CD4-positive, alpha-beta T cell treated with Interleukin-17A for 1 hour (primary cell): ENCODE measurements at places on chromosomes 6 and 20.

DNA sequence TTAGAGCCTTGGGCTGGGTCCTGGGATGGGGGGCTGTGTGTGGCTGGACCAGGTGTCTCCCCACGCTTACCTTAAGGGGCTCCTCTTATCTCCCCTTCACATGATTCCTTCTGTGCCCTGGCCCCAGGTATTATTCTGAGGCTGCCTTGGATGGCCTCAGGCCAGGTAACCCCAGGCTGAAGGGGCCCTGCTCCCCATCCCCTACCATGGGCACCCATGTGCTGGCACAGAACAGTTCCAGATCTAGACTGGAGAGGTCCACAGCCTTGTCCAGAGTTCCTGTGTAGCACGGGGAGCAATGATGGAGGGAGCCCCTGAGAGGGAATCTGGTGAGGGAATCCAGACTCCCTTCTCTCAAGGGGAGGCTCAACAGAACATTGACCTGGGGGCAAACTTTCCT, 32.1 kb downstream of the MOCS1 start:
- DNase-seq: no peak

DNA sequence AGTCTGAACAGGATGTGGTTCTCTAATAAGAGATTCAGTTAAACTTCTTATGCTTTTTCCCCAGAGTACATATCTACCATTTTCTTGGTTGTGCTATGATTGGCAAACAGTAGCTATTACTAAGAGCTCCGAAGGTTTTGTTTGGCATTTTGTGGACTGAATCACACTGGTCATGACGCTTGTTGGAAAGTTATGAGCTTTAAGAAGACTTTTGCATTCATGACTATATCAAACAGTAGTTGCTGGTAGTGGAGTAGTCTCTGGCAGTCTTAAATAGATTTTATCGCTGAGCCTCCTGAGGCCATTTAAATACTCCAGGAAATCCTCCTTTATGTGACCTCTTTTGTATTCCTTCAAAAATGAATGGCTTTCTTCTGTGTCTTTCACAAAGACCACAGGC, 40.8 kb downstream of the CCDC170 start:
- no peak for DNase-seq

DNA sequence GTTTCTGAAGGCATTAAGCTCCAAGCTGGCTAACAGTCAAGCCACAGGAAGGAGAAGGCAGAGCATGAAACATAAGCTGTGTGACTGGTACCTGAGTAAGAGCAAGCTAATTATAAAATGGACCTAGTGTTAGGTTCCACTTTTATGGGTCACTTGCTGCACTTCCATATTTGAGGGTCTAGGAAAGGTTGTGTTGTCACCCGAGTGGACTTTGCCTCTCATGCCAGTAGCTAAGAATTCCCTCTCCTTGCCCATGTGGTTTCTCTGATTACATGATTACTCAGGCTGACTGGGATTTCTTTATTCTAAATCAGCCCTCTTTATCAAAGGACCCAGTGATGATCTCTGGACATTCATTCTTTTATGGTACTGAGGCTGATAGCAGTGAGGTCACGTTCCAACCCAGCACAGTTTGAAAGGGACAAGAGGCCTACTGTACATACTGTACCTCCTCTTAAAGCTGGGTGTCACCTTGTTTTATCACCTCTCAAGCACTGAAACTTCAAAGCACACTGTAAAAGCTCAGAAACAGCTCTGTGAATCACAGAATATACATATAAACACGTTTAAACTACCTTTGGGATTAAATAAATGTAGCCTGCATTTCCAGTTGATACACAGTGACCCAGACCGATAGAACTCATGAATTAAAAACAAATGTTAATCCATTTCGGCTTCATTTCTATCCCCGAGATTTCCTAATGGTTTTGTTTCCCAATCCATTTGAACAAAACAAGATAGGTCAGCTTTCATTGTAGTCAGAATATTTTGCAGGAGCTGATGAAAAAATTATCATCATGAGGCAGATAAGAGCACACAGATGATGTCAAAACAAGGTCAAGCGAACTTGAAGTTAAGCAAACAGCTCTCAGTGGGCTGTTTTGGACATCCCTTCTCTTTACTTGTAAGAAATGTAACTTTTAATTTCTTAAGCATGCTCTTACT, 96.5 kb downstream of the ALDH8A1 start:
- DNase-seq: no peak

DNA sequence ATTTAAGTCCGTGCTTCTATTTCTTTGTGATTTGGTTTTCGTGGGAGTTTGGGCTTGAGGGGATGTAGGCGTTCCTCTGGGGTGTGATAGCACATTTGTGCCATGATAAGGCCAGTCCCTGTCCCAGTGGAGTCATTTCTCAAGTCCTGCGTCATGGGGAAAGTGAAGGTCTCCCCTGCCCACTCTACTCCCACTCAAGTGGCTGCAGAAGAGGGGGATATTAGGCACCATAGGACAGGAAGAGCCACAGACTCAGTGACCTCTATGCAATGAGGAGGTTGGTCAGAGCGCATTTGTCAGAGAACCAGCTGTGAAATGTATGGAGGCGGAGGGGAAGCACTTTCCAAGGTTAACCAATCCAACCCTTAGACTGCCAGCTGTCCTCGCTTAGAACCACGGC, 51.9 kb upstream of the EDN1 start:
- no peak for DNase-seq

DNA sequence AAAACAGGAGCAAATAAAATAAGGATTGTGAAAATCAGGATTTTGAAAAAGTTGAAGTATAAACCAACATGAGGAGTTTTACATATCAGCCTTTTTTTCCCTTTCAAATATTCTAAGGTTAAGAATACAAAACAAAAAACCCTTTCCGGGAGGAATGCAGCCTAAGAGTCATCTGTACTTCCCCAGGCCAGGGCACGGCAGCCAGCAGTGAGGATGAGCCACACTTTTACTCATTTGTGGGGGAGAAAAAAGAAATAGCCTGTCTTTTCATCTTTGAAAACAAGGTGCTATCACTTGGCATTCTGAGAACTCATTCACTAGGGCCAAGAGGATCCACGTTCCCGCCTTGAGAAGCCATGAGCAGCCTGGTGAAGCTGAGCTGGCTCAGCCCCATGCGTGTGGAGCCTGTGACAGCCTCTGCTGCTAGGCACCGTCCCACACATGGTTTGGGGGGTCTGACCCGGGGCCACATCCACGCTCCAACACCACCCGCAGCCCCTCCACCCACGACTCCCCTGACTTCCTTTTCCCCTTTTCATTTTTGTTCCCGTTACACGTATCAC, 11.2 kb downstream of the SLC22A1 start:
- no peak for DNase-seq

GRCh38 chr6:119224095-119224701, 125.4 kb downstream of the MAN1A1 start:
- no peak for DNase-seq

GRCh38 chr6:8940356-8940755, 505.0 kb upstream of the SLC35B3 start:
- no peak for DNase-seq

- DNase-seq: no peak
These were observed 19.2 kb upstream of the FAM83C start for GRCh38 chr20:35311409-35311808.

DNA sequence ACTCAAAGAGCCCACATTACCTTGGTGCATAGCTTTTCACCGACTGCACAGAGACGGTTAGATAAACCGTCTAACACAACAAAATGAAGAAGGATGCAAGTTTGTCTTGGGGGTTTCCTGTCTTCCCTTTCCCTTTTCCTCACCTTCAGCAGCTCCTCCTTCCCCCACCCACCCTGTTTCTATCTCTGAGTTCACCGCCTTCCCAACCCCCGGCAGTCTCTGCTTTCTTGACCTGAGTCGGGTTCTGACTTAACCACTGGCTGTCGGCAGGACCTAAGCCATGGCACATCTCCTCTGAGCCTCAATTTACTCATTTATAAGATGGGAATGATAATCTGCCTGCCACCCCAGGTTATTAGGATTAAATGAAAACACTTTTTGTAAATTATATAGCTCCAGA, 25.8 kb upstream of the CNKSR3 start:
- no peak for DNase-seq
